ENCODE measurements at places on chromosomes 5 and 9.

DNA sequence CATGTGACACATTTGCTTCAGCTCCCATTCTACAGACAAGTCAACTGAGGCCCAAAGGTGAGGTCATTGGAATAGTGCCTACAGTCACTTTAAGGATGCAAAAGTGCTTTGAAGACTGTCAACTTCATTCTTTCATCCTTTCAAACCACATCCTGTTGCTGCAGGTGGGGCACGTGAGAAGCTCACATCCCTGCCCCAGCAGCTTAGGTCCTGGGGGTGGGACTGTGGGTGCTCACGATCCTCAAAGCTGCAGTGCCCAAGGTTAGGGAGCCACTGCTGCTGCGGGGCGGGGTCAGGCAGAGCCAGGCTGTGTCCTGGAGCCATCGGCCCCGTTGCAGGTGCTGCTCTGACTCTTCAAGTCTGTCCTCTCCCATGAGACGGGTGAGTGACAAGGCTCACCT lies 57.9 kb upstream of the IER5L start:
- no peak for DNase-seq

- DNase-seq, result peak; percentile 6
These were observed 10.1 kb upstream of the NRARP start for GRCh38 chr9:137311986-137312851.

- DNase-seq, result no peak
These were observed 24.7 kb upstream of the TNC start for GRCh38 chr9:115142517-115143270.

DNA sequence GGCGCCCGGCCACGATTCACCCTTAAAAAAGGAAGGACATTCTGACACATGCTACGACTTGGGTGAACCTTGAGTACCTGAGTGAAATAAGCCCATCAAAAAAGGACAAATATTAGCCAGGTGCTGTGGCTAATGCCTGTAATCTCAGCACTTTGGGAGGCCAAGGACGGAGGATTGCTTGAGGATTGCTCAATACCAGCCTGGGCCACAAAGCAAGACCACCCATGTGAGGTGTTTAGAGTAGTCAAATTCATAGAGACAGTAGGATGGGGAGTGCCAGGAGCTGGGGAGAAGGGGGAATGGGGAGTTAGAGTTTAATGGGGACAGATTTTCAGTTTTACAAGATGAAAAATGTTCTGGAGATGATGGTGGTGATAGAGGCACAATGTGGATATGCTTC lies 32.1 kb upstream of the IER5L start:
- DNase-seq, result no peak

DNA sequence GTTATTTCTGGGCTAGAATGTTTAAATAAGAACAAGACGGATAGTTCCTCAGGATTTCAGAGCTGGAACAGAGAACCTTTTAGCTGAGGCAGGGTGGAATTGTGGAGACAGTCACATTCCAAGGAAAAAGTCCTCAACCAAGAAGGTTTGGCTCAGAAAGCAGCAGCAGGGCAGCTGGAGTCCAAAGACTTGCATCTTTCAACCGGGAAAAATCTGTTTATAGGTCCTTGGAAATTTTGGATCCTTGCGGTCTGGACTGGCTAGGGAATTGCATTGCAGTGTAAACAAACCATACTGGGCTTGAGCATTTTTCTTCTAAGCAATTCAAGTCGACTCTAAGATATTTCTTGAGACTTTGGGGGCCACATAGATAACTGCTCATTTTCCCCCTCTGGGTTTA lies 40.8 kb upstream of the HMHB1 start:
- DNase-seq, result no peak

DNA sequence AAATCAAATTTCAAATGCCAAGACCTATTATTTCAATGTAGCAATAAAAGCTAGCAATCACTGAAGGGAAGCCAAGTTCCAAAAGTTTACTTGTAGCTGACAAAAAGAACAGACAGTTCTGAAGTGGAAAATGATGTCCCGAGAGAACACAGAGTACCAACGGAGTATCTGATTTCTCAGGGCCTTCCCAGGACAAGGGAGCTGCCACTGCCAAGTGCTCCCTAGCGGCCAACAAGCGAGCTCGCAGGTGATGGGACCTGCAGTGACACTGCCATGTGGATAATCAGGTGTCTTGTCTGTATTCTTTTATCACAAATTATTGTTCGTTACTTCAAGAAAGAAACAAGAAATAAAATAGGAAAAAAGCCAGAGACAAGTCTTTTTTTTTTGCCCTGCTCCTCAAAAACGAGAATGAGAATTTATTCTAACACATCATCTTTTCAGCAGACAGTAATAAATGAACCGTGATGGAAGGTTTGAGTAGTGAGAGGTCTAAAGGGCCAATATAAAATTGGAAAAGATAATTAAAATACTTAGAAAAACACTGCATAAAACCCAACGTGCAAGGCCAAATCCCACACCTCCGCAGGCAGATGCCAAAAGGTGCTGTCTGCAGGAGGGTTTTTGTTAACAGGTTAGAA lies 159.4 kb downstream of the MYO10 start:
- peak; percentile 23 for DNase-seq

GRCh38 chr5:66628561-66628960 lies 32.4 kb downstream of the MAST4 start:
- no peak for DNase-seq

DNA sequence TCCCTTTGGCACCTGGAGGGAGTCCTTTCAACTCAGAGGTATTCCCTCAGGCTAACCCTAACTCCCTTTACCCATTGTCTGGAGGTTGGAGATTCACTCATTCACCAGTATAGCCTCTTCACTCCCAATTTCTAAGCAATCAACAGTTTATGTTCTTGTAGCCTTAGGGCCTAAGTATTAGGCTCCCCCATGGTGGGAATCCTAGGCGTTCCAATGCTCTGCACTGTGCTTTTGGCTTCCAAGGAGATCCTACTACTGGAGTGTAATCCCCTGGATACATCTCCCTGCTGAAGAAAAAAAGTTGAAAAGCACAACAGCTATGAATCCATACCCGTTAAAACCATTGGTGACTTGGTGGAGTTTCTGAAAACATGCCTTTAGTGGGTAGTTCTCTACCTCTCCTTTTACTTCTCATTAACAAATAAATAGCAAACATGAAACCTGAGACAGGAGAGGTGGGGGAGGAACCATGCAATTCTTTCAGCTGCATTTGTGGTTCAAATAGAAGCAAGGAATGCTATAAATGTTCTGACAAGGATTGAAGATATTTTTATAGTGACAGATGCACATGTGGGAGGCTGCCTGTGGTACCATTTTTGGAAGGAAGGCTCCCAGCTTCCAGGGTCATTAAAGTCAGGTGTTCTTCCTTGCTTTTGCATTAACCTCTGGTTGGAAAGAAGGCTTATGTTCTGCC lies 397.1 kb downstream of the DMAC1 start:
- no peak for DNase-seq

Measured in GM03348 (cell line).